Nucleus accumbens (tissue), 56 donors: ENCODE measurements at places on chromosomes 6 and 20.

DNA sequence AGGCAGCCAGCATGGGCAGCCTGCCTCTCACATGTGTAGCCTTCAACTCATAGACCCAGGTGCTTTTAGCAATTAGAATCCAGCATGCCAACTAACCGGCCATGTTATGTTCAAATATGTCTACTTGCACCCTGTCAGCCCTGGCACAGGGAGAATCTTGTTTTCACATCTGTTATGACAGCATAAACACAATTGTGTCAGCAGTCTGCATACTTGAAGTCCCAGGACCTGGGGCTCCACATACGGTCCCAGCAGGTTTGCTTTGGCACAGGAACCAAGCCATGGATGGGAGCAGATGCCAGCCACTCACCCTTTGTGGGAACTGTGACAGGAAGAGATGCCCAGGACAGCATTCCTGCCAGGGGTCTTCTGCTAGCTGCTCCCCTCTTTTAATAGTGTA, 67.2 kb upstream of the SYNDIG1 start:
- no peak for DNase-seq

DNA sequence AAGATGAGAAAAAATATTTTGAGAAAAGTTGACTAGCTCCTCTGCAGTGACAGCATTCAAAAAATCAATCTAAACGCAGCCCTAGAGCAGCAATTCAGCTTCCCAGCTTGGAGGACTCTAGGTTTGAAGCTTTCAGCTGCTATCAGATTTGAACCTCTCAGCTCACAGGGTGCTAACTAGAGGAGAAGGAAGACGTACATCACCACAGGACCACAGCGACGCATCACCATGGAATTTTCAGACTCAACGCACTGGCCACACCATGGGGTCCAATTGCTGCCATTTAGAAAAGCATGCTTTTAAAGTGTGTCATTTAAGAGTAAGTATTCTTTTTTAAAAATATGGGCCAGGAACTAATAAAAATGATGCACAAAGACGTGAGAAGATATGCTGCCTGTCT, 45.0 kb upstream of the FUCA2 start:
- no peak for DNase-seq

DNA sequence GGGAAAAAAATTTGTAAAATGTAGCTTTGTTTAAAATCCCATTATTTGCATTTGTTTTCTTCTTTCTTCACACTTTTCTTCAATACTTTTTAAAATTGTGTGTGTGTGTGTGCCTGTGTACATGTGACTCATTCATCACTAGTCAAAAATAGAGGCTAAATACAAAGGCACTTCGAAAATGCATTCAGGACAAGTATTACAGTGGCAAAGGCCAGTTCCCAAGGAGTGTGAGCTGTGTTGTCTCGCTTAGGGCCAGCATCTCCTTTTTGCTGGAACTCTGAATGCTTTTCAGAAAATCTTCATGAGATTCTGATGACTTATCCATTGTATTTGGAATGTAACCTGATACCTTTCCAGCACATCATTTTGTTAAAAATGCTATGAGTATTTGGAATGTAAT, 288.5 kb upstream of the CNR1 start:
- DNase-seq: no peak

- DNase-seq: no peak
Measured at GRCh38 chr20:19903168-19903811, 113.9 kb upstream of the NAA20 start.

- no peak for DNase-seq
Measured at GRCh38 chr20:3681931-3682781, at the start of gene ADAM33. ADAM33 (minus strand) TSS chr20:3682010; CDS start chr20:3682004, 6 bp downstream.

DNA sequence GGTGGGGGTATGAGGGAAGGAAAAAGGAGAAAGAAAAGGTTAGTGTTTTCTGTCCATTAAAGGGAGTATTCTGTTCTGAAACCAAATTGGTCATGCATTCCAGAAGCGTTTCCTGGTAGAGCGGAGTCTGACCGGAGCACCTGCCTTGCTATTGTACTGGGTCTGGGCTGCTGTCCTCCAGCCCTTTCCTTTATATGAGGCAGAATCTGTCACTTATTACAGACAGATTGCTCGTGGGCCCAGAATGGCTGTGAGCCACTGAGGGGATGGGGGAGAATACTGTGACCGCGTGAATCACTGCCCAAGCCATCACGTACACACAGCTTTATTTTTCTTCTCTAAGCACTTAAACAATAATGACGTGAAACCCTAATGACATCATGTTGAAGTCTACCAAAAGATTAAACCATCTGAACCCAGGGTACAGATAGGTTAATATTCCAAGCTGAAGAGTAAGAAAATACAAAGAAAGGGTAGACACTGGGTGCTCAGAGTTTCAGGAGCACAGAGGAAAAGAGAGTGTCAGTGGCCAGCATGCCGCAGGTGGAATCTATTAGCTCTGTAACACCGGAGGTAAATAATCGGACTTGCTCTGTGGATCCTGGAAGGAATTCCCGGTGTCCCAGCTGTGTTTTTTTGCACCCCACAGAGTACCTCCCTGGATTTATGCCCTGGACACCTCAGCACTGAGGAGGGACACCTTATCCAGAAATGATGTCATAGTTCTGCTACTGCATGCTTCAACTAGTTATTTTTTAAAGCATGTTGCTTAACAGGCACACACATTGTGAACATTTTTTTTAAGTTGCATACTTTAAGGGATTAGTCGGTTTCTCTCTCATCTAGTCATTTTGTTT, 573.3 kb downstream of the PKHD1 start:
- no peak for DNase-seq

DNA sequence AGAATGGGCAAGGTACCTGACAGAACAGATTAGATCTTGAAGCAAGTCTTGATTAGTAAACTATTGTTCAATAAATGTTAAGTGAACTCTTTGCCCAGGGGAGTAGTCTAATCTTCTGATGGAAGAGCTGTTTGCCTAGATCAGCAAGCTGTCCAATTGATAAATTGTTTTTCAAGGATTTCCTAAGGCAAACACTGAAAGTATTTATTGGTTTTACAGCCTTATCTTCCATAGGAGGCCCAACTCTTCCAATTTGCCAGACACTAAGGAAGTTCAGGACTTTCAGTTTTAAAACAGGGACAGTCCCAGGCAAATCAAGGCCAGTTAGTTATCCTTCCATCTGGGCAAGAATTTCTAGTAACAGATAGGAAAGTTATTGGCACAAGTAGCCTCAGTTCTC, 1.8 kb upstream of the C6orf163 start:
- DNase-seq: no peak

DNA sequence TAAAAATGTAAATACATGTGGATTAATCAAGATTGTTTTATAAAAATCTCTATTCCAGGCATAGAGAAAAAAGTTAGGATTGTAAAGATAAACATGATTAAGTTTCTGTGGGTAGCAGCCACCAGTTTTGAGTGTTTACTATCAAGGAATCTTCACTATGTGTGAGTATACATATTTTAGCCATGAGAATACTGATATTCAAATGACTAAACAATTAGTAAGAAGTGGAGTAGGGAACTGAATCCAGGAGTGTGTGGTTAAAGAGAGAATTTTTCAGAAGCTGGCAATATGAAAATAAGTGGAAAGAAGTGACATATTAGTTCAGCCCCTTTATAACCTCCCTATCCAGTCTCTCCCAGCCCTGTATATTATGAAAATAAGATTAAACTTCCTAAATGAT, 10.3 kb downstream of the ELOVL2 start:
- no peak for DNase-seq

GRCh38 chr6:22925304-22925835, 356.0 kb downstream of the HDGFL1 start:
- DNase-seq: no peak

DNA sequence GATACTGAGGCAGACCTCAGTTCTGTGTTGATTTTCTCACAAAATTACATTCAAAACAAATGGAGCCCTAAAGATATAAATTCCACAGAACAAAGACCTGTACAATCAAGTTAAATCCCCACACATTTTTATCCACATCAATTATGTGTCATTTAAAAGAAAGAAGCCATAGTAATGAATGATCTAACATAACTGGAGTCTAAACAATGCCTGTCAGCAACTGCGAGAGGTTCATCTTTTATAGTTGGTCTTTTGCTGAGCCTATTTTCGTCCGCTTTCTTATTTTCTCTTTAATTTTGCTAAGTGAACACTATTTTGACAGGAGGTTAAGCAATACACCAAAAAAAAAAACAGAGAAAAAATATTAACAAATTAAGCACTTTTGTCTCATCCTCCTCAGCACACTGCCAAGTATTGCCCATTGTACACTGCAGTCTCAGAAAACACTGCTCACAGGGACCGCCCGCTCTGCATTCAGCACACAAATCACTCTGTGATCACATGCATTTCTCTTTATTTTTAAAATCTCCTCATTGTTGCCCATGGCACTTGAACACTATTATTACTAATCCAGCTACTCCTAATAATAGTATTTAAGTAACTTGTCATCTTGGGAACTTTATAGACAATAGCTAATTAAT, 140.8 kb downstream of the BTBD9 start:
- peak; percentile 26 for DNase-seq

GRCh38 chr20:16272780-16273360, 300.4 kb downstream of the KIF16B start:
- DNase-seq: no peak

GRCh38 chr6:138538390-138539031, 39.2 kb upstream of the NHSL1 start:
- no peak for DNase-seq

DNA sequence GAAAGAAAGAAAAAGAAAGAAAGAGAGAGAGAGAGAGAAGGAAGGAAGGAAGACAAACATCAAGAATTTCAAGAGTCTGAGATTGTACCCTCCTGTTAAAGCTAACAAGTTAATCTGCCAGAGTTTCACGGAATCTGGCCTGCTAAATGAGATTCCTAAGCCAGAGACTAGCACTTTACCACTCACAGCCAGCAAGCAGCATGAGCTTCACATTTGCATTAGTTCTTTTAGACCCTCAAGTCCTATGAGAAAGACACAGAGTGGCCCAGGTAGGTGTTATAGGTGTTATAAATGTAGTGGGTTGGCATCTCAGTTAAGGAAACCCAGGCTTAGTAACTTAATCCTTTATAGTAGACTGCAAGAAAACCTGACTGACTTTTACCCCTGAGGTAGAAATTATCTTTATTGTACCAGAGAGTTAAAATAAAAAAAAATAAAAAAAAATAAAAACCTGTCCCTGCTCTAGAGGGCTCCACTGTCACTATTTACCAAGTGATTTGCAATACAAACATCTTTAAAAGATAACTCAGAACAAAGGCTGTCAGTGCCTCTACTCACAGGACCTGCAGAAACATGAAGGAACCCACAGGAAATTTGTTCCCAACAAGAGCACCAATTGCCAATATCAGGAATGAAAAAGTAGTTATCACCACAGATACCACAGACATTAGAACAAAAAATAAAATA, 9.7 kb upstream of the IBTK start:
- DNase-seq: no peak

- DNase-seq: no peak
Measured at GRCh38 chr6:44253307-44254101, 3.8 kb downstream of the SLC35B2 start.

GRCh38 chr20:37822141-37822601, 80.8 kb upstream of the VSTM2L start:
- no peak for DNase-seq

GRCh38 chr20:49558826-49559225, 9.1 kb downstream of the PTGIS start:
- DNase-seq: no peak

DNA sequence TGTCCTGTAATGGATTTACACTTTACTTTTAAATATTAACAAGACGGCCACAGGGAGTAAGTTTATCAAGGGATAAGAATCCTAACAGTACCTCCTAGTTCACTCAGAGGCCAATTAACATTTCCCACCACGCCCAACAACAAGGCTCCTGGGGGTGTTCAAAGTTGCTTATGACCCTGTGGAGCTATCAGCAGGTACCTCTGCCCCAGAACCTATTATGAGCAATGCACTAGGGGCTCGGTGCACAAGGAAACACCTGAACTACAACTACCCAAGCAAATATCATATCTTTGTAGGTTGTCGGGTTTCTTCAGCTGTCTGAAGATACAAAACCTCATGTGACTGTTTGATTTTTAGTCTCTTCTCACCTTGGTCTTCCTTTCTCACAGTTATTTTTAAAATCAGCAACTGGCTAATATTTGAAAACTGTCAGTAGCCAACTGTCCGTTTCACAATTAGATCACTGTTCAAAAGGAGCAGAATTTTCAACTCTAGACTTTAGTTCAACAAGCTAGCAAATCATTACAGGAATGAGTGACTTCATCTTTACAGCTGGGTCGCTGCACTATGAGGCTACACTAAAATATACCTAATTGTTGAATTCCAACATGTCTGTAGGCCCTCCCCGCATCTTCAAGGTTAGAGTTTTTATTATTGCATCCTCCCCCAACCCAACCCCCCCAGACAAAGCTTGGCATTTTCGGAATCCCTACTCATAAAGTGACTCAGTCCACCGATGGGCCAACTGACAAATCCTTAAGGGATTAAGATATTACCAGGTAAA, 38.1 kb downstream of the B4GALT5 start:
- DNase-seq: no peak

DNA sequence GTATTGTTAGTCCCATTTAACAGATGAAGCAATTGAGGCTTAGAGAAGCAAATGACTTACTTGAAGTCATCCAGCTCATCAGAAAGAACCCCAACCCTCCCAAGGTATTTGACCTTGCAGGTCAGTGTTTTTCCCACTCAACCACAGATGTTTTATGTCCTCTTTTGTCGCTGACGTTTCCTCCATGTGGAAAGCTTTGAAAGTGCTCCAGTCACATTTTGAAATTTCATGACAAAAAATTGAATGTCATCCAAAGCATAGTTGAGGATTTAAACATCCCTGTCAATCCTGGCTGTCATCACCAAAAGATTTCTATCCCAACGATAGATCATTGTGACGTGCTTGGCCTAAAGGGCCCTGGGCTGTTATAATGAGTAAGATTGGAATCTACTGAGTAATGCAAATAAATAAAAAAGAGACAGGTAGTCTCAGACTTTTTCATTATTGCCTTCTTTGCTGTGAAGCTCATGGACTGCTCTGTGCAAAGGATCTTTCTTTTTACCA, 102.7 kb downstream of the TSHZ2 start:
- no peak for DNase-seq

GRCh38 chr20:37901654-37902503, 1.0 kb upstream of the VSTM2L start:
- DNase-seq: no peak

DNA sequence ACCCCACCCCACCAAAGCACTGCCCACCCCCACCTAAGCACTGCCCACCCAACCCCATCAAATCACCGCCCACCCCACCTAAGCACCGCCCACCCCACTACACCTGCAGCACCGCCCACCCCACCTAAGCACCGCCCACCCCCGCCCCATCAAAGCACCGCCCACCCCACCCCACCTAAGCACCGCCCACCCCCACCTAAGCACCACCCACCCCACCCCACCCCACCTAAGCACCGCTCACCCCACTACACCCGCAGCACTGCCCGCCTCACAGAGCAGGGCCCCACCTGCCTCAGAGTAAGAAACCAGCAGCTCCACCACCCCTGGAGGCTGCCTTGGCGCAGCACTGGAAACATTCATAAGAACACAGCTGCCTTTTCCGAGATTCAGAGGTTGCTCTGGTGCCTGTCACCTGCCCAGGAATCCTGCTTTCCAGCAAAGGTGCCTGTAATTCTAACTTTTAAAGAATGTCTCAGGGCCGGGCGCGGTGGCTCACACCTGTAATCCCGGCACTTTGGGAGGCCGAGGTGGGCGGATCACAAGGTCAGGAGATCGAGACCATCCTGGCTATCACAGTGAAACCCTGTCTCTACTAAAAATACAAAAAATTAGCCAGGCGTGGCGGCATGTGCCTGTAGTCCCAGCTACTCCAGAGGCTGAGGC, 148.2 kb downstream of the BMP7 start:
- no peak for DNase-seq
